ENCODE measurements at places on chromosomes 12 and 14. TPM values are rescaled to one million over a fixed set of nuclear protein-coding genes. Genes with fewer than 3 reads are reported as not detected.

- no peaks in the 10 kb centered on the region for H3K36me3 ChIP-seq
- peak; percentile 33 for DNase-seq
- no peaks in the 10 kb centered on the region for H3K27me3 ChIP-seq
- peaks cover 27% of the 10 kb centered on the region for H3K4me1 ChIP-seq
Measured at GRCh38 chr14:51564986-51565604, 86.6 kb upstream of the FRMD6 start.

The ASB2 gene
- not detected for total RNA-seq

GRCh38 chr12:105190530-105190929, 45.4 kb downstream of the APPL2 start:
- H3K27ac ChIP-seq, result peak overlapping the region; percentile 20
- H3K36me3 ChIP-seq, result peaks cover 87% of the 10 kb centered on the region
- H3K4me3 ChIP-seq, result no peak overlapping the region
- DNase-seq, result no peak
- H3K4me1 ChIP-seq, result no peaks in the 10 kb centered on the region
- H3K27me3 ChIP-seq, result no peaks in the 10 kb centered on the region

GRCh38 chr12:117360222-117360550, 1.2 kb downstream of the NOS1 start:
- no peaks in the 10 kb centered on the region for H3K36me3 ChIP-seq
- H3K4me3 ChIP-seq, result no peak overlapping the region
- no peak overlapping the region for H3K27ac ChIP-seq
- DNase-seq, result no peak
- H3K4me1 ChIP-seq, result no peaks in the 10 kb centered on the region
